ENCODE measurements at places on chromosomes 6 and 20. TPM values are rescaled to one million over a fixed set of nuclear protein-coding genes. Genes with fewer than 3 reads are reported as not detected.
A peak's percentile ranks its signal among the peaks of the same experiment; 100 is the strongest.

The SYTL3 gene
- 6.5 TPM for total RNA-seq

The NMBR gene
- not detected for total RNA-seq

DNA sequence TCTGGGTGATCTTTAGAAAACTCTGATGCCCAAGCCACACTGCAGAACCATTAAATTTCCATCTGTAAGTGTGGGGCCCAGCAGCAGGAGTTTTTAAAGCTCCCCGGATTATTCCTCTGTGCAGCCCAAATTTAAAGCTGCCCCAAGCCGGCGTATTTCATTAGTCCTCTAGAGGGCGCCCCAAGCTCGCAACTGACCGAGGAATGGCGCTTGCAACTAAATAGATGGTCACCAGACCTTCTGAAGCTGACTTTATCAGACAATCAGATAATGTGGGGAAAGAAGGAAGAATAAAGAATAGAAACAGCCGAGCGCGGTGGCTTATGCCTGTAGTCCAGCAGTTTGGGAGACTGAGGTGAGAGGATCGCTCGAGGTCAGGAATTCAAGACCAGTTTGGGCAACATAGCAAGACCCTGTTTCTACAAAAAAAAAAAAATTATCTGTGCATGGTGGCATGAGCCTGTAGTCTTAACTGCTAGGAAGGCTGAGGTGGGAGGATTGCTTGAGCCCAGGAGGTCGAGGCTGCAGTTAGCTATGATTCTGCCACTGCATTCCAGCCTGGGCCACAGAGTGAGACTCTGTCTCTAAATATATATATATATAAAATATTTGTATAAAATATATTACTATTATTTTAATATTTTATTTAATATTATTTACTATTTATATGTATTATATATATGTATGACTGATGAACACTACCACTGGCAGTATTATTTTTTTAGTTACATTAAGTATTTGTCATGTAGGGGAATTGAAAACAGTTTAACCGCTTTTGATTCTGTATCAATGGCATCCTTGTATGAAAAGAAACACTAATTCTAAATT is 56.0 kb downstream of the OTOR start:
- no peak for DNase-seq

DNA sequence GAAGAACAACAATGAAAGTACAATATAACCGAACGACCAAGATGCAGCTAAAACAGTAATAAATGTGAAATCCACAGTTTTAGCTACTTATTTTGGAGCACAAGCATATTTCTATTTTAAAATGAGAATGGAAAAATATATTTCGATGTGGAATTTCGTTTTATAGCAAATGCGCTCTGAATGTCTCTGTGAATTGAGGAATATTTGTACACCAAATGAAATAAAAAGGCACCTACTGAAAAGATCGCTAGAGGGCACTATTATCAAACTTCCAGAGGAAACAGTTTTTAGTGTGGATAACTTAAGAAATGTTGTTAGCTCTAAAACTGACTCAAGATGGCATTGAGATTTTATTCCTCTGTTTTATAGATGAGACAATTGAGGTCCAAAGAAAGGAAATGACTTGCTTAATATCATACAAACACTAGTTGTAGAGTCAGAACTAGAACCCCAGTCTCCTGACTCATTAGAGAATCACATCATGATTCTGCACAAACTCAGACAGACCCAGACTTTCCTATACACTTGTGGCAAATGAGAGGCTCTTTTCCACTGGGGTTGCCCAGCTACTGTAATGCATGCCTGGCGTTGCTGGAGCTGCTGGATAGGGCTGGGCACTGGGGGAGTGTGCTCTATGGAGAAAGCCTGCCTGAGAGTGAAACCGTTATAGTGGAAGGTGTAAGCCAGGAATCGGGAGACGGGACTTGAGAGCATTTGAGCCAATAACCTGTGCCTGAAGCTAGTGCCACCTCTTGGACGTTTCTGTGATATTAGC is 51.9 kb downstream of the GCLC start:
- peak; percentile 9 for DNase-seq

DNA sequence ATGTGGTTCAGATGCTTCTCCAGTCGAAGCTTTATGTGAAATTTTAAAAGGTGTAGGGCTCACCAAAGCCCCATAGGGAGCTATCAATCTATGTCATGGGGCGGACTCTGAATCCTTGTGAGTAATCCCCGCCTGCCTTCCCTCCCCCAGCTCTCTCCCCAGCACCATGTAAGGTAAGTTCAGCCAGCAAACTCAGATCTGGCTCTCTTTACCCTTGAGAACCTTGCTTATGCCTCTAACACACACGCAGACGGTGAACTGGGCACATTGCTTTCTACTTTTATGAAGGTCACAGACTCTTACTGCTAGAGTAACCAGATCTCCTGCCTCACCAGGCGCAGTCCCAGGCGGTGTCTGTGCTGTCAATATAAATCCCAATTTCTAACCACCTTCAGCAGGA is 82.6 kb upstream of the CNKSR3 start:
- DNase-seq, result no peak

- DNase-seq, result no peak
Observed at GRCh38 chr6:47922391-47922790, 140.6 kb downstream of the OPN5 start.

- DNase-seq, result no peak
Observed at GRCh38 chr6:161222706-161223234, 51.1 kb downstream of the AGPAT4 start.

The SPATA25 gene
- 5.9 TPM for total RNA-seq

GRCh38 chr6:32668226-32668747 is 1.8 kb upstream of the HLA-DQB1 start:
- peak; percentile 30 for DNase-seq

DNA sequence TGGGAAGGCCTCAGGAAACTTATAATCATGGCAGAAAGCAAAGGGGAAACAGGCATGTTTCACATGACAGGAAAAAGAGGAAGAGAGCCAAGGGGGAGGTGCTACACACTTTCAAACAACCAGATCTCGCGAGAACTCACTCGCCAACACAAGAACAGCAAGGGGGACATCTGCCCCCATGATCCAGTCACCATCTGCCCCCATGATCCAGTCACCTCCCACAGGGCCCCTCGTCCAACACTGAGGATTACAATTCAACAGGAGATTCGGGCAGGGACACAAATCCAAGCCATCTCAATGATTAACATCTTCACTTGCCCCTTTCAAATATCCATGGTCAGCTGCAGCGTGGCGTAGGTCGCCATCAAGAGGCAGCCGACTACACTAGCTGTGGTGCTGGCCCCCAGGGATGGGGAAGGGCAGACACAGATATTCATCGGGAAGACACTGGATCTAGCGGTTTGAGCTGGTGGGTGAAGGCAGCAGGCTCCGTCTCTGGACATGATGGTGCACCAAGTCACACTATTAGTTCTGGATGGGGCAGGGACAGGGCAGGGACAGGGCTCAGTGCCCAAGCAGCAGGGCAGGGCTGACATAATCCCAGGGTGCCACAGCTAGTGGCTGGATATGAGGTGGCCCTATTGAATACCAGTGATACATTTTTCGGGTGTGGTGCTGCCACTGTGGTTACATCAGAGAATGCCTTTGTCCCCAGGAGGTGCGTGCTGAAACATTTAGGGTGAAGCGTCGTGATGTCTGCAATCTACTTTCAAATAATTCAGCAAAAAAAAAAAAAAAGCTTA is 31.6 kb downstream of the TUBB2B start:
- no peak for DNase-seq

The TPX2 gene
- total RNA-seq, result 5.1 TPM

- DNase-seq, result no peak
Observed at GRCh38 chr6:151675746-151676459, 131.6 kb upstream of the ESR1 start.

- no peak for DNase-seq
Observed at GRCh38 chr6:149278997-149279396, 38.5 kb upstream of the TAB2 start.

- DNase-seq, result no peak
Observed at GRCh38 chr6:148265054-148265453, 77.6 kb upstream of the SASH1 start.

The RANBP9 gene
- total RNA-seq, result 15.3 TPM

DNA sequence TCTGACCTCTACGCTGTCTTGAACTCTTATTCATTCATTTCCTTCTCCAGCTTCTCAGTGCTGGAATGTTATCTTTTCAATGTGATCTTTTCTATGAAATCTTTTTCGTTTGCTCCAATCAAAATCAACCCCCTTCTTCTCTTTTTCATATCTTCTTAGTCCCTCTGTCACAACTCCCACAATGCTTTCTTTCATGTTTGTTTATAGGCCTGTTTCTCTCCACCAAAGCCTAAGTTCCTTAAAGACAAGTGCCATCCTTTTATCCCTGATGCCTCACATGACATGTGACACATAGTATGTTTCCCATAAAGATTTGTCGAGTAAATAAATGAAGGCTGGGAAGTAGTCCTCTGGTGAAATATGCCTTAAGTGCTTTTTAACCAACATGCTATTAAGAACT is 38.1 kb downstream of the CRYBG1 start:
- DNase-seq, result no peak

DNA sequence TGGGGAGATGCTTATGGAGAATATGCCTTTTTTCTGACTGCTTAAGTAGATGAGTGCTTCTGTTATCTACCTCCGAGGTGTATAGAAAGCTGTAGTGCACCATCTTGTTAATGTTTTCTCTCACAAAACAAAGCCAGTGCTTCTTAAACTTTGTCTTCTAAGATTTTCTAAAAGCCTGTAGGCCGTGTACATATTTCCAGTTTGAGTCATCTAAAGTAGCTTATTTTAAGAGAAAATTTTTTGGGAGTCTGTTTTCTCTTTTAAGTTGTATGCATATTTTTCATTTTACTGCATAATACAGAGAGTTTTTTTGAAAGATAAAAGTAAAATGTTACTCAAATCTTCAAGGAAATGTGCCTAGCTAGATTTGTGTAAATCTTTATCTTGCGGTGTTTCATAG is 151.7 kb downstream of the GRIK2 start:
- DNase-seq, result no peak

DNA sequence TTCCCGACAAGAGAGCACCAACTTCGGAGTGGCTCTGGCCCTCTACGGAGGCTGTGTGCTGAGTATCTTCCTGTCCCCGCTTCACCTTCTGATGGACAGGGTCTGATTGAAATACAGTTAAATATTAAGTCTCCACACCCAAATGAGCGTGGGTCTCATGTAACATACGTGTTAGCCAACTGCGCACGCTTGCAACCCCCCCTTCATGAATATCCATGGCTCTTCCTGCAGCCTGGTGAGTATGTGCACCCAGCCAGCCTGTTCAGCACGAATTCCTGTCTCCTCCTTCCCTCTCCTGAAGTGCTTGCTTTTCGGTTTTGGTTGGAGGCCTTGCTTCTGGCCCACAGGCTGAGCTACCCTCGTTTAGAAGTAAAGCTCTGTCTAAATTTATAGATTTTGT is 102.9 kb upstream of the FRMD1 start:
- DNase-seq, result no peak

DNA sequence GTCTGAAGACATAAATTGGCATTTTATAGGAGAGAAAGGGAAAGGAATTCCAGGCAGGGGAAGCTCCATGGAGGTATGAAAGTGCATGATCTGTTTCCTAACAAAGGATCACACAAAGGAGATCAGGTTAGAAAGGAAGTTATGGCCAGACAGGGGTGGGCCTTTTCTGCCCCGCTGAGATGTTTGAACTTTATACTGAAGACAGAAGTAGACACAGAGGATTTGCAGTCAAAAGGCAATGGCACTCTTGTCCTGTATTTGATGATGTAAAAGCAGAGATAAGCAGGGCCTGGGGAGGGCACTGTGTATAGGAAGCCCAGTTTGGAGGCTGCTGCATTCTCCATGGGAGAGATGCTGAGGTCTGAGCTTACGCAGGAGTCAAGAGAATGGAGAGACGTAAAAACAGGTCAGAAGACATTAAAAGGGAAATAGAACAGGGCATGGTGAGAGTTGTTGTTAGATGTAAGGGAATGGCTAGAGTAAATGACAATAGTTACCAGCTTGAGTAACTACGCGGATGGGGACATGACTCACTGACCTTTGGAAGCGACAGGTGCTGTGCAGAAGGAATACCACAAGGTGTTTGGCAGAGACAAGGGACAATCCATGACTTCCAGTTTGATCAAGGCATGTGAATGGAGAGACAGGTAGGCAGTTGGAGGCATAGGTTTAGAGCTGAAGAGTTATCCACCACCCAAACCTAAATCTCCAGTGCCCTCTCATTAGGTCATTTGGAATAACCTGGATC is 190.6 kb upstream of the SASH1 start:
- no peak for DNase-seq

DNA sequence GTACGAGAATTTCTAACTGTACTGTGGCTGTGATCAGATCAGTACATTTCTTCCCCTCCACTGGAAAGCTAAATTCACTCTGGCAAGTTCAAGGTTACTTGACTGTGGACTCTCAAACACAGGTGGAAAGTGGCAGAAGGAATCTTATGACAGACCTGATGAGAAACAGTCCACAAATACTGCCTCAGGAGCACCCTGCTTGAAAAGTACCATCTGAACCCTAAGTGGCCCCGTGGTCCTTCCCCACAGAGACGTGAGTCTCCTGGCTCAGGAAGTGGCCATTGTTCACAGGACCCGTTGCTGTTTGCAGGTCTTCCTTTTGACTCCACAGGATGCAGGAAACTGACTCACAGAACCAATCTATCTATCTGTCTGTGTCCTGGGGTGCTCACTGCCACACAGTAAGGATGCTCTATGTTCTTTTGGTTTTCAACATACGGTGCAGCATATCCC is 47.5 kb upstream of the NHSL1 start:
- no peak for DNase-seq

The OXT gene
- total RNA-seq, result 1.6 TPM

GRCh38 chr6:158663625-158664165 is 13.8 kb downstream of the SYTL3 start:
- DNase-seq, result no peak

DNA sequence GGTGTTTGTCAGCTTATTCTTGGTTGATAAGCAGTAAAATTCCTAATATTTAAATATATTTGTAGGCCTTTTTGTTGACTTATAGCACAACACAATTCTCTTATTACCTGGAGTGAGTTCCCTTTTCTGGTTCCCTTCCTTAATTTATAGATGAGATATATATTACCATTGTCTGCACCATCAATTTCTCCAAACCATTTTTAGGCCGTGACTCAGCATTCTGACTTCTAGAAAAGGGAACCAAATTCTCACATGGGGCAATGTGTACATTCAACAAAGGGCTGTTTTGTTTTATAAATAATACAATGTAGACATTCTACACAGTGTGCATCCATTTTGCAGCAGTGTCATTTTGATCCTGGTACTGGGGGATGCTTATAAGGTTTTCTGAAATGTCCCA is 52.8 kb downstream of the NCOA7 start:
- no peak for DNase-seq

GRCh38 chr20:40436011-40436410 is 253.0 kb downstream of the MAFB start:
- DNase-seq, result no peak

DNA sequence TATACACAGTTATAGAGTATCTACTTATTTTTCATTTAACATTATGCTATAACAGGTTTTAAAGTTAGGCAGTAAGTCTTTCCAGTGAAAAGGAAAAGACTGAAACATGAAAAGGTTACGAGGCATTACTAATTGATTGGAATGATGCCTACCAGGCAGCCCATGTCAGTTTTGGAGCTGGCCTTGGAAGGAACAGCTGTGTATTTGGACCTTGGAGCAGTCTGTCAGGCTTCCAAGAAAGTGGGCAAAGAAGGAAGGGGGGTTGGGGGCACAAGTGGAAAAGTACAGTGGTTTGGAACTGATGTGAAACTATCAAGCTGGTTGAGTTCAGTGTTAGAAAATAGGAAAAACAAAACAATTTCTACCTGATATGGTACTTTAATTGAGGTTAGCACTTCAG is 41.7 kb downstream of the SLC16A10 start:
- no peak for DNase-seq

The DCBLD1 gene
- 0.81 TPM for total RNA-seq

GRCh38 chr6:106599440-106599839 is 29.9 kb downstream of the RTN4IP1 start:
- DNase-seq, result no peak

GRCh38 chr6:150684714-150685459 is 85.2 kb downstream of the PLEKHG1 start:
- peak; percentile 34 for DNase-seq

Data from hematopoietic multipotent progenitor cell (in vitro differentiated cells).